ENCODE measurements at places on chromosomes 3 and 15.

- DNase-seq = no peak
Measured at GRCh38 chr3:55296030-55296429, 191.1 kb downstream of the WNT5A start.

DNA sequence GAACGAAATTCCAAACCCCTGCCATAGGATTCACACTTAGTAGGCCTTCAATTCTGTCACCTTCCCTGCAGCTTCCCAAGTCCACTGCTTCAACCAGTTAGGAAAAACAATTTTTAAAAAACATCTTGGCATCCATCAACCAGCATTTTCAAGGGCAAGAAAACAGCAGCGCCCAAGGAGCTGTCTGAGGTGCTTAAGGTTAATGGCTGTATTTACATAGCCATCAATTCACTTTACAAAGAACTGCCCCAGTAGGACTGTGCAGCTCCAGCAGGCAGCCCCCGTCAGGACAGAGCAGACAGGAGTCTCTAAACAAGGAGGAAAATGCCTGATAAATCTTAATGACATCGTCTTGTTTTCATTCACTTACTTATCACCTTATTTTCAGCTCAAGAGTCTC lies 13.3 kb downstream of the TAFA4 start:
- DNase-seq = no peak

DNA sequence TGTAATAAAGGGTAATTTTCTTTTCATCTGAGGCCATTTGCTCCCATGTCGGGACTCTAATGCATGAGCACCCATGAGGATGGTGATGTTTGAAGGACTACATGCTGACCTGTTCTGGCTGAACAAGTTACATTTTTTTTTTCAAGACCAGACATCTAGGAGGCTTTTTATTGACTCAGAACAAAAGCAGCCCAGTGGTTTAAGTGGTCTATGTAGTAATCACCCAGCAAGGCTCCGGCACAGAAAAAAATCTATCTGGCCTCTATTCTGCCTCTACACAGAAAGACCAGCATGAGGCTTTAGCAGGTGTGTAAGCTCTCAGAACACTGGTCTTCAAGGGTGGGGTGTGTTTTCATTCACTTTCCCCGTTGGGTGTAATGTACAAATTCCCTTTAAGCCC lies 95.1 kb upstream of the ZBED2 start:
- DNase-seq = no peak

- peak; percentile 50 for DNase-seq
Measured at GRCh38 chr15:60414016-60414682, 16.4 kb upstream of the ANXA2 start.

DNA sequence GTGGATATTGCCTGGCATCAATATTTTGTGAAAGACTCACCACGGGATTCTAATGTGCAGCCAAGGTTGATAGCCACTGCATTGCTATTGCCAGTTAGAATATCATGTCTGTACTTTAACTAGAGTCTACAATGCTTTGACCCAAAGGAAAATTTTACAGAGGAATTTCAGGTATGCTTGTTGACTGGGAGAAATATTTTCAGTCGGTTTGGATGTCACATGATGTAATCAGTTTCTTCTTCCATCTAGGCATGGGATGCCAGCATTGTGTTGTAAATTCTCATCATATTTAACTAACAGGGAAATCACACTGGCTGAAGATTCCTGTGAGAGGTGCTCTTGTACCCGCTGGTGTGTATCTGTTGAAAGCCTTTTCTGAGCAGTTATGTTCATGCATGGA lies 508.9 kb upstream of the ADAMTS9 start:
- no peak for DNase-seq
